ENCODE measurements at places on chromosomes 7 and 10.

DNA sequence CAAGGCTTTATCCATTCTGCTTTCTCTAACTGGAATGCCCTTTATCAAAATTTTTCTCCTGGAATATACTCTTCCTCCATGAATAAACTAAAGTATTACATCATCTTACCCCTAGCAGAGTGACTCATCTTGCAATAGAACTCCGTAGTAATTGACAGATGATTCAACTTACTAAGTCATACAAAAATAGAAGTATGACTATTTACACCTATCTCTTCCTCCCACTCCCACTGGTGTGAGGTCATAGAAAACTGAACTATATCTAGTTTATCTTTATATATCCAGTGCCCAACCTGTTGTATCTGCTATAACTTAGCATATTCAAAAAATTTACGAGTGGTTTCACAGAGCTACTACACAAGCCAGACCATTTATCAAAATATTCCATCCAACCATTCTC is 26.1 kb downstream of the ABCB1 start:
- DNase-seq, result no peak

DNA sequence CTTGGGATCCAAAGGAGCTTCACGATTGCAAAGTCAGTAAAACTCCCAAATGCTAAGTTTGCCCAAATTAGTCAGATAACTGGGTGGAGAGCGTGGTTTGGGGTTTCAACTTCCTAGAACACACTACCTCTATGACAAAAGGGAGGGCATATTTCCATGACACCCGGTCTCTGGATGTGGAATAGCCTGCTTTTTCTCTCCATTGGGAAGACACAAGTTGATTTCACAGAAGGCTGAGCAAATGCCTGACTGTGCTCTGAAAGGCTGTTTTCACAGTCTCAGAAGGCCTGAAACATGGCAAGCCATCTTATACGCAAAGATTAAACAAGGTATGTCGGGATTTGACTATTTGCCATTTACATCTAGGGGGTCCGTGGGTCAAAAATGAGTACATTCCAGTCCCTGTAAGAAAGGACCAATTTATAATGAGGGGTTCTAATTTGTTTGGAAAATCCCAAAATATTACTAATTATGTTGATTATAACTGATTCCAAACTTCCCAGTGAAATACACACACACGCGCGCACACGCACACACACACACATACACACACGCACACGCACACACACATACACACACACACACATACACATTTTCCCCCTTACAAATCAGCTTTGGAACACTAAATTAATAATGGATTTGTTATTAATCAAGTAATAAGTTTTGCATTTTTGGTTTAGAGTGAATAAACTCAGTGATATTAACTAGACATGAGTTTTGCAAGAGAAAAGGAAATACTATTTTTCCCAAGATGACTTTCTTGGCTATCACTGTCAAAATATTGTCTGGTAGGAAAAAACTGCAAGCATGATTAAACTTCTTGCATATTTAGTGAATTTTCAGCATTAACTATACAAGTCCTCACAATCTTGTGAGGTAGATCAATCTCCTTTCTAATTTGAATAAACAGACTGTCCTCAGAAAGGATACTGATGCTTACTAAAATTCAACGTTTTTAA is 105.0 kb downstream of the PRTFDC1 start:
- no peak for DNase-seq

DNA sequence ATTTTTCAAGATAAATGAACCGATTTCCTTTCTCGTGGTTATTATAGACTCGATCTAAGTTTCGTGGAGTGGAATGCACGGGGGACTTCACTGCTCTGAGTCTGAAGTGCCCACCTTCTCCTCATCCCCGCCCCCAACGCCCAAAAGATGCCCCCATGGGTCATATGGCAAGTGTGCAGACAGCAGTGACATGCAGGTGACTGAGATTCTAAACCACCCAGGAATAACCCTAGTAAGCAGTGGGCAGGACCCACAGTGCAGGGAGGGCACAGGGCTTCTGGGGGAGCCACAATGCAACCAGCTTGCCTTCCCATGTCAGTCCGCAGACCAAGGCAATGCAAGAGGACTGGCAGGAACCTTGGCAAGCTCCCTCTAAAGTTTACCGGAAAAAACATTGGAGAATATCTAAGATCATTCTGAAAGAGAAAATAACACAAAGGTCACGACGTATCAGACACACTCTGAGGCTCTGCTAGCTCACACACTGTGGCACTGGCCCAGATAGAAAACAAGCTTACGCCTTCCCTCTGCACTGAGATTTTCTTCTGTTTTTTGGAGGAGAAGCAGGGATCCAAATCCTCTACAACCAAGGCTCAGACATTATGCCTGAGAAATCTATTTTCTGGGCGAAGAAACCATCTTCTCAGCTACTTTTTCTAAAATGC is 239.6 kb downstream of the MAD1L1 start:
- DNase-seq, result no peak

- DNase-seq, result no peak
Measured at GRCh38 chr10:23280419-23281043, 64.1 kb downstream of the C10orf67 start.

GRCh38 chr10:106815427-106816043 is 349.0 kb downstream of the SORCS1 start:
- no peak for DNase-seq

GRCh38 chr10:102299873-102300272 is 54.5 kb downstream of the GBF1 start:
- DNase-seq, result no peak

GRCh38 chr10:62651341-62651740 is 153.2 kb upstream of the ADO start:
- no peak for DNase-seq

DNA sequence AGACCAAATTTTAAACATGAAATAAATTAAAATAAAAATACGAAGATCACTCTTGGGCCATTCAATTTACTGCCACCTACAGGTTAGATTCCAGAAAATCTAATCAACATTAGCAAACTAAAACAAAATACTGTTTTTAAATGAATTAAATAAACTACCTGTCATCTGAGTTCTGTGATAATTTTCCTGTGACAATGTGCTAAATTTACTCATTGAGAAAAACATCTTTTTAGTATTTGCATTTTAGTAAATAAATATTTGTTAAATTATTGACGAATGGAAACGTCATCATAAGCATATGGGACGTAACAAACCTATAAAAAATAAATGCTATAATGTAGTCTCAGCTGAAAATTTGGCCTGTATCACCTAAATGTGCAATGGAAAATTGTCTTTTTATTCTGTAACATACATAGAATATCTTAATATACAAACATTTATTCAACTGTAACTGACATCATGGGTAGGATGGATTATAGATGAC is 72.1 kb downstream of the ITGB8 start:
- DNase-seq, result no peak

GRCh38 chr10:48431871-48432270 is 125.4 kb downstream of the MAPK8 start:
- no peak for DNase-seq

DNA sequence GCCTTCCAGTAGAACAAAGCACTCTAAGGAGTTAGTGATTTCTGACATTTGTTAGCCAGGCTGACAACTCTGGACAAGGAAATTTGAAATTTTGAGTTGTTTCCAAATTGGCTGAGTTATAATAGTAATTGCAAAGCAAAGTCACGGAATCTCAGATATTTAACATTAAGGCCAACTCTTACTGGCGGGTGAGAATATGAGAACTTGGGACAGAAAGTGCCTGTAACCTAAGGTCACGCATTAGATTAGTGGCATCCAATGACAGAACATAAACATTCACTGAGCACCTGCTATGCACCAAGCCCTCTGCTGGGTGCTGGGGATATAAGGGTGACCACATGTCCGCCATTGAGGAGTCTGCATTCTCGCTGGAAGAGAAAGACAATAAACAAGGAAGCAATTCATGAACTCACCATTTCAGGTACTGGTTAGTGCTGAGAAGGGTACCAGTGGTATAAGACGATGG is 45.5 kb upstream of the CHST15 start:
- DNase-seq, result no peak

DNA sequence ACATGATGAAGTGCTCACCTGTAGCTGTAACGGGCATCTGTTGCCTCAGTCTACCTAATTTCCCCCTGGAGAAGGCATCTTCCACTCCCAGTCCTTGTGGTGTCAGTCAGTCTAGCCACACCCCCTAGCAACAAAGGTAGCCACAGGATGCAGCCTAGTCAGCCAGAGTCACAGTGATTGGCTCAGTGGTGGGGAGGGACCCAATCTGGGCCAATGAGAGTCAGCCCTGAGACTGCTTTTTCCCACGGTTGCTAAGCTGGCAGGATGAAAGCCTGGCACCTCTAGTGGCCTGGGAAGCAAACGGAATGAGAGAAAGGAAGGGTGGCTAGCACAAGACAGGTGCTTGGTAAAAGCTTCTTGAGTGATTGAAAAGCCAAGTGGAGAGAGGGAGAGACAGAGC is 118.6 kb downstream of the SH3PXD2A start:
- no peak for DNase-seq

DNA sequence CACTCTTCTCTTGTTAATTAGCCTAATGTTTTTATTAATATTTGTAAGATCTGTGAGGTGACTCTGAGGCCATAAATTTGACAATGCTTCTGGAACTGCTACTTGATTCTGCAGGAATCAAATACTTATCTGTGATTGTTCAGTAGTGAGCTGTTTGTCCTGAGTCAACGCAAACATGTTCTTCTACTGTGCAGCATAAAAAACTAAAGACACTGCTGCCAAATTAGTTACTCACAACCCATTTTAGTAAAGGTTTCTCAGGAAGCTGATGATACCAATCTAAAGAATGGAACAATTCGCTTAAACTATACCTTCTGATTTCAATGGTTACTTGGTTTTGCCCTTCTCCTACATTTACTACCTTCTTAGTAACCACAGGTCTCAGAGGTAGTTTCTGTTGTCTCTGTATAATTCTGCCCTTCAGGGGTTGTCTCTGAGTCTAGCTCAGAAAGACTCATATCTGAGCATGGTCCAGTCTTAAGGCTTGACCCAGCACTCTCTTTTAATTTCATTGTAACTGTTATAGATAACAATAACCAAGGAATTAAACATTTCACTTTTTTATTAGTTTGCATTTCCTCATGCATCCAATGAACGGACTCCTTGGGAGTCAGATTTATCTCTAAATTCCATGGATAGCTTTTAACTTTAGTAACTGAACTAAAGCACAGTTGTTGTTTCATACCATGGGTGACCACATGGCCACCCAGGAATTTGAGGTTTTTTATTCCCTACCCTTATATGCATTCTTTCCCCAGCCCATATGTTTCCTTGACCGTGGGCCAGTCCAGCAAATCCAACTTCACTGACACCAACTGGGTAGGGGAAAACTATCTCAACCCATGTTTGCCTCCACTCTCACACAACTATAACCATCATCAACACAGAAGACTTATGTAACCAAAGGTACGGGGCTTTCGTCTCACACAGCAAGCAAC is 309.5 kb upstream of the TEX47 start:
- DNase-seq, result no peak

DNA sequence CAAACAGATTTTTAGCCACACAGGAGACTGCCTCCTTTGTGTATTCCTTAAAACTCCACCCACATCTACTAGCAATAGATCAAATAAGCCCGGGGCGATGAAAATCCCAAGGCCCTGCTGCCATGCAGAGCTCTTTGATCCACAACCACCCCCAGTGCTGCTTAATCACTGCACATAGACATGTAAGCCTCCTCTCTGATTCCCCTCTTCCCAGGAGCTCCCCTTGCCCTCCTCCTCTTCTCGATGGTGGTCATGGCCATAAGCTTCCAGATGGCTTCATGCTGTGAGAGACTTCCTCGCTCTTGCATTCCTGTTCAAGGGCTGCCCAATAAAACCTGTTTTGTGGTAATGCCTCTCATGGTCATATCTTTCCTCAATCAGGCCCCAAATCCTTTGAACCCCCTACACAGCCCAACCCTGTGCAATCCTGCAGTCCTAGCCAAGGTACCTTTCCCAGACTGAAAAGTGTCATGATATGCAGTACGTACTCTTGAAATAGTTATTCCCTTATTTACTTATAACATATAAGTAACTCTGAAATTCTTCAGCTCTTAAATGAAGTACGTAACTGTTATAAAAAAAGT is 158.5 kb downstream of the CACNA2D1 start:
- DNase-seq, result no peak

- no peak for DNase-seq
Measured at GRCh38 chr10:43252166-43252782, 14.6 kb downstream of the RASGEF1A start.

- DNase-seq, result no peak
Measured at GRCh38 chr10:97575127-97575668, 2.6 kb downstream of the ANKRD2 start.

DNA sequence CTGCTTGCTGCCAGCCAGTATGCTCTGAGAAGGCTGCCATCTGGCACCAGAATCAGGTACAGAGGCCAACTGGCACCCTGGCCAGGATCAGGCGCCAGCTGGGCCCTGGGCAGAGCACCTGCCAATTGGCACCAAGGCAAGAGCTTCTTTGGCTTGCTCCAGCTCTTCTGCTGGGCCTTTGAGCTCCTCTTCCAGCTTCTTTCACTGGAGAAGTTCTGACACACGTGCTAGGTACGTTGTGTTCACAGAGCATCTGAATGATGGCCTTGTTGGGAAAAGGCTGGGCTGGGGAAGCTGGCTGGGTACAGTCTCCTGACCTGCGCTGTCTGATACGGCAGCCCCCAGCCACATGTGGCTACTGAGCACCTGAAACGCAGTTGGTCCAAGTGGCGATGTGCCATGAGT is 31.7 kb upstream of the OPALIN start:
- DNase-seq, result no peak

DNA sequence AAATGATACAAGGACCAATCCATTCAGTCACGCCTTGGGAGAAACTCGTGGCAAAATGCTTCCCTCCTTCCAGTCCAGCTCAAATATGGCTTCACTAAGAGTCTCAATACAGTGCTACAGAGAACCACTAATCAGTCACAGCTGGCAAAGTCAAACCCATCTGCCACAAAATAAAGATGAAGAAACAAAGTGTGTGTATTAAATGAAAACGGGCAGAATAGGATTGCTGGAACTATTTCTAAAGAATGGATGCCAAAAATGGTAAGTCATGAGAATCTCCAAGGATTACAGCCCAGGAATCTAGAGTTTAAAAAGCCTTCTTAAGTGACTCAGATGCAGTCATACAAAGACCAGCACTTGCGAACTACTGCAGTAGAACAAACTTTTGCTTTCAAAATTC is 61.9 kb downstream of the CACUL1 start:
- no peak for DNase-seq

GRCh38 chr7:155282671-155283070 is 15.0 kb upstream of the INSIG1 start:
- DNase-seq, result no peak

DNA sequence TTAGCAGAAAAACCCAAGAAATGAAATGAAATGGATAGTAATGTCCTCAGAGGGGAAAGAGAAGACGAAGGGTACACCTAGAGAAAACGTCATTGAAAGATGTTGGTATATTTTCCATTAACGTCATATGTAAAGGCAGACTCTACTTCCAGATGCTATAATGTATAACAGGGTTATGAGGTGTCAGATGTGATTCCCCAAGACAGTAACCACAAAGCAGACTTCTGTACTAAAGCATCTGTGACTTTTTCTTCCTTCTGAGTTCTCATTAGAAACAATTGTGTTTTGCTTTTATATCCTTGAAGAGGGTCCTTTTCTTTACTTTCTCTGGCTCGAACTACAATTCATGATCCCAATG is 37.4 kb downstream of the LRRC72 start:
- no peak for DNase-seq

- no peak for DNase-seq
Measured at GRCh38 chr7:43112941-43113621, 634 bp downstream of the HECW1 start.

GRCh38 chr7:128738570-128739047 is 550 bp upstream of the CALU start:
- peak; percentile 32 for DNase-seq

- DNase-seq, result no peak
Measured at GRCh38 chr7:76193466-76193865, 8.2 kb upstream of the SRRM3 start.

- no peak for DNase-seq
Measured at GRCh38 chr7:11665357-11665756, 166.6 kb downstream of the THSD7A start.
